ENCODE measurements at places on chromosomes 11 and 22.

- no peaks in the 10 kb centered on the region for H3K27me3 ChIP-seq
- H3K27ac ChIP-seq = no peak overlapping the region
- peaks cover 19% of the 10 kb centered on the region for H3K4me1 ChIP-seq
- H3K4me3 ChIP-seq = no peak overlapping the region
Observed at GRCh38 chr22:30211124-30211820, 35.3 kb downstream of the LIF start.

- H3K27me3 ChIP-seq = no peaks in the 10 kb centered on the region
- H3K4me1 ChIP-seq = no peaks in the 10 kb centered on the region
- H3K27ac ChIP-seq = no peak overlapping the region
- H3K4me3 ChIP-seq = no peak overlapping the region
- H3K36me3 ChIP-seq = no peaks in the 10 kb centered on the region
Observed at GRCh38 chr11:12023015-12023414, 14.6 kb upstream of the DKK3 start.

GRCh38 chr11:76408171-76408965 lies 27.2 kb downstream of the GVQW3 start:
- H3K27me3 ChIP-seq = no peaks in the 10 kb centered on the region
- no peaks in the 10 kb centered on the region for H3K36me3 ChIP-seq
- no peak for DNase-seq

DNA sequence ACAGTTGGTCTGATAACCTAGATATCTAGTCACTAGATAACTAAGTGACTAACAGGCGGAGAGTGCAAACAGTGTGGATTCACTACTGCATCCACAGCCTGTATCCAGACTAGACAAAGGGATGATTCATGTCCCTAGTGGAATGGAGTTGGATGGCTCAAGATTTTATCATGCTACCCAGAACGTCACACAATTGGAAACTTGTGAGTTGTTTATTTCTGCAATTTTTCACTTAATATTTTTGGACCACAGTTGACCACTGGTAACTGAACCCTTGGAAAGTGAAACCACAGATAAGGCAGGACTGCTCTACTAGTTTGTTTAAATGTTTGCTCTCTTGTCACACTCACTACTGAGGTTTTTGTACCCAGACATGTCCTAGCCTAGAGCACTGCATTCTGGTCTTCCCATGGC lies 76.0 kb downstream of the UBASH3B start:
- no peaks in the 10 kb centered on the region for H3K27me3 ChIP-seq
- no peak for DNase-seq
- H3K36me3 ChIP-seq = no peaks in the 10 kb centered on the region
- H3K27ac ChIP-seq = no peak overlapping the region
- no peak overlapping the region for H3K4me3 ChIP-seq
- peaks cover 49% of the 10 kb centered on the region for H3K4me1 ChIP-seq

GRCh38 chr22:28920757-28921584 lies 37.6 kb downstream of the ZNRF3 start:
- no peak for DNase-seq
- H3K27me3 ChIP-seq = peaks cover 3% of the 10 kb centered on the region
- no peaks in the 10 kb centered on the region for H3K36me3 ChIP-seq
- H3K4me3 ChIP-seq = no peak overlapping the region
- no peaks in the 10 kb centered on the region for H3K4me1 ChIP-seq
- H3K27ac ChIP-seq = no peak overlapping the region

DNA sequence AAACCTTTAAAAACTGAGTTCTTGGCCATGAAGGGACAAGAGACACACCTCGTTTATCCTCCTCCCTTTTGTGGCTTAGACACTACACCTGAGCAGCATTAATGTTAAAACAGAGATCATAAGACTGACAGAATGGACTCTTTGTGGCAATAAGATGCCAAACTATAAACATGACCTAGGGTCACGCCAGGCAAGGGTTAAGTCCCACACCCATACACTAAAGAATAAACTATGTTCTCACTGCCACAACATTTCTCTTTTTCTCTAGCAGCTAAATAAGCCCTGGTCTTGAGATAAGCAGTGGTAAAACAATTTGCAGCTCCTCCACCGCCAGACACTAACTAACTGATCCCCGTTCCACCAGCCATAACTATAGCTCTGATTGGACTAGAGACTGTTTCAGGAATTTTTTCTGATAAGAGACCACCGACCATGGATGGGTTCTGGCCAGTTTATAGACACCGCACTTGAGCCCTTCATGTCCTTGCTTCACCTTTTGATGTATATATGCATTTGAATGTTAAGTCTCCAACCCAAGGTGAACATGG lies 4.9 kb upstream of the SLCO2B1 start:
- DNase-seq = no peak
- H3K27me3 ChIP-seq = no peaks in the 10 kb centered on the region
- no peaks in the 10 kb centered on the region for H3K36me3 ChIP-seq
- no peak overlapping the region for H3K27ac ChIP-seq
- no peak overlapping the region for H3K4me3 ChIP-seq

- H3K36me3 ChIP-seq = no peaks in the 10 kb centered on the region
- H3K27me3 ChIP-seq = no peaks in the 10 kb centered on the region
- no peak overlapping the region for H3K4me3 ChIP-seq
- DNase-seq = no peak
- H3K27ac ChIP-seq = no peak overlapping the region
Observed at GRCh38 chr11:47254386-47254785, 3.4 kb upstream of the NR1H3 start.

DNA sequence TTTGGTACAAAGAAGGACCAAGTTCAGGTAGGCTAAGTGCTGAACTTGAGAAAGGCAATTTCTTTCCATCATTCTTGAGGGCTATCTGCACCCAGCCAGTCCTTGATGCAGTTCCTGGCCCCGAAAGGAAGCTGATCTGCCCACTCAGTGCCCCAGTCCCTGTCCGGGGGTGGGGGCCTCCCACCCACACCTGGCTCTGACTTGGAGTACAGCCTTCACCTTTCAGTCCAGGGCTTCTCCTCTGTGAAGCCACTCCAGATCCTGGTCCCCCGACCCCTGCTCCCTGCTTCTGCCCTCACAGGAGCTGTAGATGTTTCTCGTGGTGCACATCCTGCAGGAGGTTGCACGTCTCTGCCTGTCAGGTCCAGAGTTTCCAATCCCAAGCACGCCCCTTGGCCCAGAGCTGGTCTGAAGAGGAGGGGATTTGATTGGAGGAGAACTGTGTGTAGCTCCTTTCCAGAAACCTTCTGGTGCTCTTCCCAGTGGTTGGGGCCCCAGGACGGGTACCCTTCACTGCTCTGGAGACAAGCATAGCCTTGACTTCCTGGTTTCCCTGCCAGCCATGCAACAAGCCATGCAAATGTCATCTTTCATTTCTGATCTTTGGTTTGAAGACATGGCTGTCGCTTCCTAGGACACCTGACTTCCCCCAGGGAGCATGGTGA lies 75.3 kb downstream of the BCR start:
- no peak for DNase-seq
- H3K36me3 ChIP-seq = peaks cover 35% of the 10 kb centered on the region
- no peaks in the 10 kb centered on the region for H3K27me3 ChIP-seq
- peaks cover 9% of the 10 kb centered on the region for H3K4me1 ChIP-seq
- H3K4me3 ChIP-seq = no peak overlapping the region
- H3K27ac ChIP-seq = no peak overlapping the region

DNA sequence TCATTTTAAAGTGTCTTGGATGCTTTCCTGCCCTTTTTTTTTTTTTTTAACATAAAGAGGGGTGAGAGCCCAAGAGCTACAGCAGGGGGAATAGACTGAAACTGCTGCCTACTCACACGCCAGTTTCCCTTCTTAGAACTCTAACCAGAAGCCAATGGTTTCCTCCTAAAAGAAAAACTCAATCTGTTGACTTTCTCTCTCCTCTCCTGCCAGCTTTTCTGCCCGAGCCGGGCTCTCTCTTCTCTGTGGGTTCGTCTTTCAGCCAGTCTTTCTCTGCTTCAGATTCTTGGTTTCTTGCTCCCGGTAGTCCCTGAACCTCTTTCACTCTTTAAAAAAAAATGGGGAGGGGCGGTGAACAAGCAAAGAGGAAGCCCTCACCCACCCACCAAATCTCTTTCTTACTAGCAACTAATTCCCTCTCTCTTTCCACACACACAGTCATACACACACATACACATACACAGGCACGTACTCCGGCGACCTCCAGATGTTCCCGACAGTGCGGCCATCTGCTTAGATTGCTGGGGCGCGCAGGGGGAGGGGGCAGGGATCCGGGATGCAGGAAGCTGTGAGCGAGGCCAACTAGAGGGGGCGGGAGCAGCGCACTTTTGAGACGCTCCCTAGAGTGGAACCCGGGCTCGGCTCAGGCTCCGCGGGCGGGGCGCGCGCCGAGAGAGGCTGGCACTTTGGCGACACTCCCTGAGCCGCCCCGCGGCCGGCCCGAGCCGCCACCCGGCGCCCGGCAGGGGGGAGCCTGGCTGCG lies 444 bp upstream of the TSKU start:
- peaks cover 9% of the 10 kb centered on the region for H3K27me3 ChIP-seq
- H3K4me1 ChIP-seq = peaks cover 12% of the 10 kb centered on the region
- H3K27ac ChIP-seq = no peak overlapping the region
- no peak overlapping the region for H3K4me3 ChIP-seq

DNA sequence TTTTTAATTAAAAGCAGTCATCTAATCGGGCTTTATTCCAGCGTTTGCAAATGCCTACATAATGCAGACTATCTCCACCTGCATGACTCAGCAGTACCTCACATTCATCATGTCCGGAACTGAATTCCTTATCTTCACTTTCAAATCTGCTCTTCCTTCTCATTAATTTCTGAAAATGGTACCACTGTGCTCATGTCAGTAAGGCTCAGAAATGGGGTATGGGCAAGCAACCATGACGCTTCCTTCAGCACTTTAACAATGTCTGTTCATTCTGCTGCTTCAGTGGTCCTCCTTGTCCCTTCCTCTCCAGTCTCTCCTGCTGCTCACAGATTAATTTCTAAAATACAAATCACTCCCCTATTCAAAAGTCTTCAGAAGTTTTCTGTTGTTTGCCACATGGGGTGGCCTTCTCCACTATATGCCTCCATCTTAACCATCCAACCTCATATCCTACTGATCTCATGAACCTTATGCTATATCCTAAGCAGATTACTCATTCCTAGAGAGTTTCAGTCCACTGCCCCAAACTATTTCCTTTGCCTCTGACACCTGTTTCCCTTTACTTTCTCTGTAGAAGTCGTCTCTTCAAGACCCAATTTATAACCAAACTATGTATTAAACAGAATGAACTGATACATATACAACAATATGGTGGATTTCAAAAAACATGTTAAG lies 7.0 kb downstream of the GTF2H1 start:
- H3K4me1 ChIP-seq = peaks cover 17% of the 10 kb centered on the region
- no peak overlapping the region for H3K27ac ChIP-seq
- H3K36me3 ChIP-seq = peaks cover 31% of the 10 kb centered on the region
- DNase-seq = no peak
- no peaks in the 10 kb centered on the region for H3K27me3 ChIP-seq

DNA sequence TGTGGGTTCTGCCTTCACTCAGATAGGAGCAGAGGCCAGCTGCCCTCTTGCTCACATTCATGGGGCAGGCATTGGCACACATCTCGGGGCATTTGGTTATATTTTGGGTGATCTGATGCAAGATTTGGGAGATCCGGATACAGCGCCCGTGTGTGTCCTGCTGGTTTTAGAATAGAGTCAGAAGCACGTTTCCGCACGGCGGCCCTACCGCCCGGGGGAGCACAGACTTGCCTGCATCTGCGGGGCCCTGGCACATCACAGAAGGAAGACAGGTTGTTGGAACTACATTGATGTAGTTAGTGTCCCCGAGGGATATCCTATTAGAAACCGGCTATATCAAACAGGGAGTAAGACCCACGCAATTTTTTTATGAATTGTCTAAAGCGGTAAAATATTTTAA lies 982.8 kb downstream of the NTM start:
- H3K27me3 ChIP-seq = no peaks in the 10 kb centered on the region
- no peak overlapping the region for H3K4me3 ChIP-seq
- DNase-seq = no peak
- no peaks in the 10 kb centered on the region for H3K36me3 ChIP-seq
- H3K27ac ChIP-seq = no peak overlapping the region

DNA sequence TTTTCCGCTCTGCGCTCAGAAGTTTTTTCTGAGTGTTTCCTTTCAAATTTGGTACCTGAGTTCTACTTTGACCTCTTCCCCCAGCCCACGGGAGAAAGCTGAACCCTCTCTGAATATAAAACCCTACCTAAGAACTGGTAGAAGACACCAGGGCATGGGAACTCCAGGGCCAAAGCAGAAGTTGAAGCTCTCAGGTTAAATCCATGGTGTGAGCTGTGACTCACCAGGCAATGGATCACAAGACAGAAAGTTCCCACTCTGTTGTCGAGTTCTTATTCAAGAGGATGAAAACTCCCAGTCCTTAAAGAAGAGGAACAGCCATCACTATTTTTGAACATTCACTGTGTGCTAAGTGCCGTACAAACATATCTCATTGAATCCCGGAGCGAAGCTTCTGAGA lies 8.9 kb downstream of the TMEM218 start:
- H3K4me3 ChIP-seq = no peak overlapping the region
- peaks cover 14% of the 10 kb centered on the region for H3K36me3 ChIP-seq
- no peak overlapping the region for H3K27ac ChIP-seq
- no peaks in the 10 kb centered on the region for H3K27me3 ChIP-seq
- H3K4me1 ChIP-seq = no peaks in the 10 kb centered on the region
- no peak for DNase-seq

DNA sequence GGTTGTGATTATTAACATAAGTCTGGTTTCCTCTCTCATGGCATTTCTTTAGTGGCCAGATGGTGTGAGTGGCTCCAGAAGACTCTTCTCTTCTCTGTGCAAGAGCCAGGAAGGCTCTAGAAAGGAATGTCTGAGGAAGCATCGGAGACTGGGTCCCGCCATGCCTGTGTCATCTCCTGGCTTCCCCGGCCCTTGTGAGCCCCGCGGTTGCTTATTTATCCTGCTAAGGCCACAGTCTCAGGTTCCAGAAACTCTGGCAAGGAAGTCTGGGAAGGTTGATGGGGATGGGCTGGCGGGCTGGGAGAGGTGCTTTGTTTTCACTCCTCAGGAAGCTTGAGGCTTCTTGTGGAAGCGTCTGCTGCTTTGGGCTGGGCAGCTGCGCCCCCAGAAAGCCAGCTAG lies 18.9 kb downstream of the BCR start:
- H3K4me3 ChIP-seq = no peak overlapping the region
- no peak for DNase-seq
- no peak overlapping the region for H3K27ac ChIP-seq
- peaks cover 4% of the 10 kb centered on the region for H3K4me1 ChIP-seq
- no peaks in the 10 kb centered on the region for H3K27me3 ChIP-seq

GRCh38 chr11:96470521-96470920 lies 80.7 kb downstream of the JRKL start:
- no peaks in the 10 kb centered on the region for H3K36me3 ChIP-seq
- DNase-seq = no peak
- H3K27me3 ChIP-seq = no peaks in the 10 kb centered on the region
- no peak overlapping the region for H3K27ac ChIP-seq

- no peak for DNase-seq
- no peak overlapping the region for H3K4me3 ChIP-seq
- H3K36me3 ChIP-seq = no peaks in the 10 kb centered on the region
- peaks cover 16% of the 10 kb centered on the region for H3K4me1 ChIP-seq
- H3K27me3 ChIP-seq = peaks cover 23% of the 10 kb centered on the region
Observed at GRCh38 chr11:119421941-119422808, 797 bp downstream of the THY1 start.

- peaks cover 10% of the 10 kb centered on the region for H3K4me1 ChIP-seq
- H3K27ac ChIP-seq = no peak overlapping the region
- no peak for DNase-seq
- H3K27me3 ChIP-seq = peaks cover 5% of the 10 kb centered on the region
- no peaks in the 10 kb centered on the region for H3K36me3 ChIP-seq
Observed at GRCh38 chr11:2091786-2092463, 47.3 kb downstream of the IGF2 start.

Data from natural killer cell (primary cell).